NCI-H1417 (cell line): ENCODE measurements at places on chromosomes 5 and 9.
A peak's percentile ranks its signal among the peaks of the same experiment; 100 is the strongest.

DNA sequence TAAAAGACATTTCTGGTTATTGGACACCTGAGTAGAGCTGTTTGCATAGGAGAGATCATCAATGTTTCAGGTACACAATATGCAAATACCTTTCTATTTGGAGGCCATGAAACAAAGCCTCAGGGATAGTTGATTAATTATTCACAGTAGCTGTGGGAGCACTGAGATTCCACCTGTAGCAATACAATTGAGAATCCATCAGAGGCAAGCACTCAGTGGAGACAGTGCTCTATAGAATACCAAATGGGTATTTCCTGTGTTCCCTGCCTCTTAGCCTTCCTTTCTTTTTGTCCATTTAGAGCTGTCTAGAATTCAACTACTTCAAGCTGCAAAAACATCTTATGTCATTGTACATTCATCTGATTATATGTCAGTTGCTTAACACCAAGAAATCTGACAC, 1754.0 kb upstream of the ACO1 start:
- DNase-seq: peak; percentile 0

- DNase-seq: no peak
Measured at GRCh38 chr5:73312872-73313510, 135.6 kb downstream of the FOXD1 start.

- DNase-seq: no peak
Measured at GRCh38 chr9:92349771-92350739, 24.3 kb downstream of the CENPP start.

- no peak for DNase-seq
Measured at GRCh38 chr5:132867046-132867451, 607 bp downstream of the UQCRQ start.

GRCh38 chr9:71910650-71911060, 338 bp downstream of the ABHD17B start:
- DNase-seq: peak; percentile 95

GRCh38 chr5:100519075-100519474, 16.1 kb upstream of the FAM174A start:
- DNase-seq: no peak

- no peak for DNase-seq
Measured at GRCh38 chr5:179866241-179867078, 7.8 kb upstream of the MRNIP start.
